ENCODE measurements at places on chromosomes 4 and X. TPM values are rescaled to one million over a fixed set of nuclear protein-coding genes. Genes with fewer than 3 reads are reported as not detected.

The PF4V1 gene
- total RNA-seq, result not detected

The NXF2 gene
- not detected for total RNA-seq

The PHOX2B gene
- not detected for total RNA-seq

The MAGEA2 gene
- total RNA-seq, result not detected

The ADH6 gene
- not detected for total RNA-seq

The MAGEA11 gene
- not detected for total RNA-seq

The TLR3 gene
- total RNA-seq, result 8.6 TPM

The SYTL4 gene
- 3.6 TPM for total RNA-seq

The CXorf58 gene
- not detected for total RNA-seq

The MAB21L2 gene
- 9.6 TPM for total RNA-seq
